Stimulated activated CD4-positive, alpha-beta T cell treated with anti-CD3 and anti-CD28 coated beads, Interleukin-4, amount 100 ng/mL, for 48 hours (primary cell): ENCODE measurements at places on chromosomes 11 and 22.

- DNase-seq = no peak
Measured at GRCh38 chr11:8219257-8220021, 44.2 kb downstream of the LMO1 start.

GRCh38 chr11:88414385-88414861 lies 76.9 kb upstream of the CTSC start:
- DNase-seq = no peak

- no peak for DNase-seq
Measured at GRCh38 chr11:75558939-75559843, 2.9 kb upstream of the SERPINH1 start.

DNA sequence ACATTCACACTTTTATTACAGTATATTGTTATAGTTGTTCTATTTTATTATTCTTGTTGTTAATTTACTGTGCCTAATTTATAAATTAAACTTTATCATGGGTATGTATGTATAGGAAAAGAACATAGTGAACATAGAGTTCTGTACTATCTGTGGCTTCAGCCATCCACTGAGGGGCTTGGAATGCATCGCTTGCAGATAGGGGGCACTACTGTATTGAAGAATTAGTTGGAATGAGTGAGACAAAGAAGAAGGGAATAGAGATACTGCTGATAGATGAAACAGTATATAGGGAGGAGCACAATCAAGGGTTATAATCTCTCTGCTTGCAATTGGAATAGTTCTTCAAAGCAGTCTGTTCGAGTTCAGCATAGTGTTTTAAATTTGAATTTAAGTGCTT lies 432.2 kb downstream of the RAB38 start:
- DNase-seq = no peak
